Right renal pelvis (tissue), 4 donors: ENCODE measurements at places on chromosomes 13 and 19. TPM values are rescaled to one million over a fixed set of nuclear protein-coding genes. Genes with fewer than 3 reads are reported as not detected.

DNA sequence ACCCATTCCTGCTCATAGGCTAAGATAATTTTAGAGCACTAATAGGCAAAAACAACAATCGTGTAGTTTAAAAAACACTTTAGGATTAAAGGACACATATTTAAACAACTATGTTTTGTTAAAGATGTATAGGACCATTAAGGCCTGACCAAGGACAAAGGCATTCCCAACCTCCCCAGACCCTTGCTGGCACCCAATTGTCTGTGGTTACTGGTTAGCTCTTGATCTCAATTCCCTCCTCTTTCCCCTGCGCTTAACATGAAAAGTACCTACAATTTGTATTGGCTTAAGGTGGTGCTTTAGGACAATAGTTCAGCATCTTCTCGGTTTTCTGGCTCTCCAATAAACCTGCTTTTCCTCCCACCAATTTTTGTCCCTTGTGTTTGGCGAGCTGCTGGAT, 51.0 kb downstream of the TEX26 start:
- DNase-seq, result no peak

- DNase-seq, result no peak
Measured at GRCh38 chr13:51707461-51707860, 96.5 kb downstream of the DHRS12 start.

DNA sequence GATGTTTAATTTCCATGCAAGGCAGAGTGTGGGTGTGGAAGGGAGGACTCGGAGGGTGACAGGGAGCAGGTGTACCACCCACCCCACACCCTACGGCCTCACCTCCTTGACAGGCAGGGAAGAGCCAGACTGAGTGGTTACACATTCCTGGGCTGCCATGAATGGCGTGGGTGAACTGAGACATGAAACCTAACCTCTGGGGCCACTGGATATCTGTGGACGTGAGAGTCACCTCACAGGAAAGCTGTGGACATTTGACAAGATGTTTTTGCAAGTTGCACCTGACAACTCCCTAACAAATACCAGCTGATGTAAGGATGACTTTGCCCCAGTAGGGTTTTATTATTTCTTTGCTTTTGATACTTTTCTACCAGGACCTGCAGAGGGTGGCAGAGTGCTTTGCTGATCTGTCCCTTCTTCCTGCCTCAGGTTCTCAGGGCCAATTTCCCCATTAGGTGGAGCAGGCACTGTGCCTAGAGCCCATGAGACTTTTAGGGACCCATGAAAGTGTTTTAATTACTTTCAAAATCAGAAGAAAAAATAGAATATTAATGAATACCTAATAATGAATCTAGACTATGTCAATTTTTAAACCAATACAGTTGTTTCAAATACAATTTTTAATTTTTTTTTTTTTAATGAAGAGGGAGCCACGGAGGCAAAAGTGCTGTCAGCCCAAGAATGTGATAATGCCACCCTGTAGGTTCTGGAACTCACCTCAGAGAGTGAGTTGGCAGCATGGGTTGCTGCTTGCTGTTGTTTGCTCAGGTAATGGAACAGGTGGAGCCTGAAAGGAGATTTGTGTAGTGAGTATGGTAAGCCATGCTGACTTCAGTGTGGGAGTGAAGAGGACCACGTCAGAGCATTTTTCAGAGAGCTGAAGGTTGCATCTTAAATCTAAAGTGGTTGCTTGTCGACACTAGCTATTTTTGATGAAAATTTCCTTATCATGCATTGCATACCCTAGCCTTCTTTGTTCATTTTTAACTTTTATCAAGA, 58.0 kb upstream of the CYSLTR2 start:
- DNase-seq, result no peak

GRCh38 chr19:2497186-2497585, 21.3 kb downstream of the GADD45B start:
- no peak for DNase-seq

The ZSCAN22 gene
- 3.4 TPM for polyA plus RNA-seq

The TNFSF13B gene
- 0.96 TPM for polyA plus RNA-seq

The PPP1R12C gene
- polyA plus RNA-seq, result 78.0 TPM
